ENCODE measurements at places on chromosomes 3 and 15. TPM values are rescaled to one million over a fixed set of nuclear protein-coding genes. Genes with fewer than 3 reads are reported as not detected.

Gene ZNF502
- 1.6 TPM for total RNA-seq

Gene SCN11A
- total RNA-seq = not detected

Gene IMPG2
- under 0.01 TPM for total RNA-seq

Gene UACA
- 24.2 TPM for total RNA-seq

Gene DNASE1L3
- total RNA-seq = not detected

Gene LSMEM2
- not detected for total RNA-seq

Measured in bronchus fibroblast of lung (primary cell).